ENCODE measurements at places on chromosomes 4 and X.

GRCh38 chr4:3512719-3513118 lies 19.5 kb downstream of the LRPAP1 start:
- no peak for DNase-seq

DNA sequence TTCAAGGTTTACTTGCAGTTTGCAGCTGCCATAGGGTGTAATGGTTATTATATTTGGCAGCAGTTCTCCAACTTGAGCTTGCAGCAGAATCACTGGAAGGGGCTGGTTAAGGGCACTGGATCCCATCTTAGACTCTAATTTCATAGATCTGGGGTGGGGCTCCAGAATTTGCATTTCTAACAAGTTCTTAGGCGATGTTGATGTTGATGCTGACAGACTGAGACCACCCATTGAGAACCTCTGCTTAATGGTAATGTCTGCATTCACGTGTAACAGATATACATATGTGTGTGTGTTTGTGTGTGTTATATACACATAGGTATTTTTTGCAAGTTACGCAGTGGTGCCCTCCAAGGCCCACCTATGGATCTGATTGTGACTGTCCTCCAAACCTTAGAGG lies 13.8 kb downstream of the TENM3 start:
- no peak for DNase-seq

DNA sequence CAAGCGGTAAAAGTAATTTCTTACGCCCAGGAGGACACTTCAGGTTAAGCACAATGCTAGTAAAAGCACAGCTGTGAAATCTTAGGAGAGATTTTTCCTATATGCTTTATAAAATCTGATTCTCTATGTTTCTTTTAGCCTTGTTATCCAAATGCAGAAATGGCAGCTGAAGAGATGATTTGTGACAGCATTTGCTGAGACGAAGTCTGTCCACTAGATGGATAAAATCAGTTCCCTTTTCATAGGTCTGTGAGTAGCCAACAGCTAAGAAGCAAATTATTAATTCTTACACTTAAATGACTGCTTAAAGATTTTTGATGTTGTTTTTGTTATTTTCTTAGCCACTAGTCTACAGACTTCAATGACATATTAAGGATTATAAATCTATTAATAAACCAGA lies 5.3 kb downstream of the GPM6A start:
- DNase-seq = no peak

GRCh38 chrX:21382715-21383114 lies 8.5 kb downstream of the CNKSR2 start:
- DNase-seq = no peak

- no peak for DNase-seq
Observed at GRCh38 chrX:152733261-152733975, at the start of the genes CSAG1 and MAGEA12. TSS of gene CSAG1 (minus strand) at chrX:152733721. CDS start at chrX:152732460, 1,261 bp downstream. TSS of gene MAGEA12 (plus strand) at chrX:152733757. CDS start at chrX:152736162, 2,405 bp downstream.

GRCh38 chr4:55411621-55412020 lies 15.9 kb downstream of the TMEM165 start:
- DNase-seq = no peak

DNA sequence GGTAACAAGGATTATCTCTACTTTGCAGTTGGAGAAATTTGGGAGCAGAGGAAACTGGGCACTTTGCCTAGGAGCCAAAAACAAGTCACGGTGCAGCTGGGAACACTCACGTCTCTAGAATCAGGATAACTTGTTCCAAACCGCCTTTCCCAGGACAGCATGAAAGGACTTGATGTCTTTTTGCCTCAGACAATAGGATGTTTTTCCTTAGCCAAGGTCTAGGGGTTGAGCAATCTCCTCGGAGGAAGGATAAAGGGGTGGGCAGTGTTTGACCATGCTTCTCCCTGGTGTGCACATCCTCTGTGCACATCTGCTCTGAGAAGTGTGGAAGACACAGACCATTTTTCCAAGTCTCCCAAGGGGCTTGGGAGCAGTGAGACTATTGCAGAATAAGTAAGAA lies 1.7 kb upstream of the SPARCL1 start:
- no peak for DNase-seq

DNA sequence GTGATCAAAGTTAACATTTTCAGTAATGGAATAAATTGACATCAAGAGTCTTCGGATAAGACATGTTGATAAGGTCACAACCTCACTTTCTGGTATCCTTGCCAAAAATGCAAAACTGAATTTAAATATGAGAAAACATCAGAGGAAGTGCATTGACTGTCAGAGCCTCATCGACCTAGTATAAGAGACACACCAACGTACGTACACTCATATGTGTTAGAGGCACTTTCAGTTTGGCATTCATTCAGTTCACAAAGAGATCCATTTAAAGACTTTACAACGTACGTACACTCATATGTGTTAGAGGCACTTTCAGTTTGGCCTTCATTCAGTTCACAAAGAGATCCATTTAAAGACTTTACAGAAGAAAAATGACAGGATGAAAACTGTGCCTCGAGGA lies 280.3 kb downstream of the INPP4B start:
- DNase-seq = no peak

DNA sequence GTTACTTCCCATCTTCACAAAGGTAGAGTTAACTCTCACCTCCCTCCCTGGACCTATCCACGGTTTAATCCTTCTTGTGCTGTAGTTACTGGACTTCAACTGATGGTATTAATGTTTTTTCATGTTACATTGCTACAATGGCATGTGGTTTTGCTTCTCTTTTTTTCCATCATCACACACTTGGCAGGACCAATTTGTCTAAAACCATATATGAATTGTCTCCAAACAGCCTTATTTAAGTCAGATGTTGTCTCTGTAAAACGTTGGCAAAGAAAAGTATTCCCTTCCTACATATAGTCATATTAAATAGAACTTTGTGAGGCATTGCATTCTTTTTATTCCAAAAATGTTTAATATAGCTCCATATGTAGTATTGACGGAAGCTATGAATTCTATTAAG lies 15.5 kb downstream of the PRRG1 start:
- no peak for DNase-seq

DNA sequence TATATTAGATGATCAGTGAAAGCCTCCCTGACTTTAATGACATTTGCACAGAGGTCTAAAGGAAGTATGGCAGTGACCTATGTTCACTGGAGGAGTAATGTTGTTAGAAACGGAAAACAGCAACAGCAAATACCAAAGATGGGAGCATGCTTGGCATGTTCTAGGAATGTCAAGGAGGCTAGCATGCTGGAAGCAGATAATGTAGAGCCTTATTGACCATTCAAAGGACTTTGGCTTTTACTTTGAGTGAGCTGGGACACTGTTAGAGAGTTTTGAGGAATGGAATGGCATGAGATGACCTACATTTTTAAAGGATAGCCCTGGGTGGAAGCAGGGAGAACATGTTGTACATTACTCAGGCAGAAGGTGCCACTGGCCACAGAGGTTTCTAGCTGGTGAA lies 6.0 kb downstream of the RPA4 start:
- no peak for DNase-seq

DNA sequence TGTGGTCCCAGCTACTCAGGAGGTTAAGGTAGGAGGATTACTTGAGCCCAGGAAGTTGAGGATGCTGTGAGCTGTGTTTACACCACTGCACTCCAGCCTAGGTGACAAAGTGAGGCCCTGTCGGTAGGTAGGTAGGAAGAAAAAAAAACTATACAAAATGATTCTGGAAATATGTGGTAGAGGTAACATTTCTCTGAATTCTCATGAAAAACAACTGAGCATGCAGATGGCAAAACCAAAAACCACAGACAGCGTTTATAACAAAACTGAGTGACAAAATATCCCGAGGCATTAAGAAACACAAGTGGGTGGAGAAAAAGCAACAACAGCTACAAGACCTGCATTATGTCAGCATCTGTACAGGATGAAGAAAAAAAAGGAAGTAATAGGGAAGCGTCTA lies 211.7 kb downstream of the DLG3 start:
- DNase-seq = no peak

- no peak for DNase-seq
Observed at GRCh38 chr4:107036584-107037198, 578 bp upstream of the DKK2 start.

Measured in cortex of kidney (tissue), 1 donor.